ENCODE measurements at places on chromosomes 5 and 9. TPM values are rescaled to one million over a fixed set of nuclear protein-coding genes. Genes with fewer than 3 reads are reported as not detected.

PCDHB10 gene
- total RNA-seq = 9.7 TPM

GRM6 gene
- total RNA-seq = not detected

ARHGAP26 gene
- total RNA-seq = 16.9 TPM

GFI1B gene
- 0.53 TPM for total RNA-seq

All from SJCRH30 (cell line).